Kidney epithelial cell (primary cell): ENCODE measurements at places on chromosomes 1 and 21.

- DNase-seq: peak; percentile 97
Measured at GRCh38 chr1:96362623-96363022, 359.0 kb upstream of the PTBP2 start.

DNA sequence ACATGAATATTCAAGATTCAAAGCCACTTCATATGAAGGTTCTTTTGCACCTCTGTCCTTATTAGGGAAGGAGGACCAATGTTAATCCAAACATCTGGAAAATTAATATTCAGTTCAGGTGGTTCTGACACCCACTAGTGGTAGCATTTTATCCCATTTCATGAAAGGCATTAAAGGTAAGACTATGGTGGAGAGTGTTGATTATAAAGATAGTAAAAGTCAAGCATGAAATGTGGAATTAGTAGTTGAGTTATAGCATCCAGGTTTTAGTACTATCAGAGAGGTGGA lies 17.5 kb upstream of the YTHDF2 start:
- DNase-seq: no peak

DNA sequence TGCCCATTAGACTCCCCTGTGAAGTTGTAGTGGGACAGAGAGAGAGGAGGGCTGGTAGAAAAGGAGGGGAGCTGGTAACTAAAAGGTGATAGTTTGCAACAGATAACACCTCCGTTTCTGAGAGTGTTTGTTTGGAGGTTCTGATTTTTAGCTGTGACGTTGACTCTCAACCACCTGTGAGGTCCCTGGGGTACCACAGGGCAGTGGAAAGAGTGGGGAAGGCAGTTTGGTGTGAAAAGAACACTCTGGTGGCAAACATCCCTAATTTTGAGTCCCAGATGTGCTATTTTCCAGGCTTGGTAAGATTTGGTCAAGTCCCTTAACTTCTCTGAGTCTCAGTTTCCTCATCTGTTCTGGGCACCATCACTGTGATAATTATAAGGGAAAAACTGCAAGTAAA lies 29.3 kb downstream of the RAB3B start:
- no peak for DNase-seq

DNA sequence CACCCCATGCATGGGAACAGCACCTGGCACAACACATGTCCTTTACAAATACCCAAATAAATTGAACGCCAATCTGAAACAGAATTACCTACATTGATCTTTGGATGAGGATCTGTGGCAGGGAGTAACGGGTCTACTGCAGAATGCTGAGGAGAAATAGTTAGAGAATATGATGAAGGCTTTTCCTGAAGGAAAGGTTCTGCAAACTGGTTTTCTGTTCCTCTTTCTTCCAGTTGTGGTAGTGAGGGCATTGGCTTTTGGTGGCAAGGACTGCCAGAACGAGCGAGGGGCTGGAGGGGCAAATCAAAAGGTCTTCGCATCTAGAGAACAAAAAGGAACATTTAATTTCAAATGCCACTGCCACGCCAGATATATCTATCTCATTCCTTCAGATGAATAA lies 19.8 kb downstream of the CEP104 start:
- DNase-seq: no peak

GRCh38 chr1:14511796-14512585 lies 86.5 kb upstream of the KAZN start:
- no peak for DNase-seq

DNA sequence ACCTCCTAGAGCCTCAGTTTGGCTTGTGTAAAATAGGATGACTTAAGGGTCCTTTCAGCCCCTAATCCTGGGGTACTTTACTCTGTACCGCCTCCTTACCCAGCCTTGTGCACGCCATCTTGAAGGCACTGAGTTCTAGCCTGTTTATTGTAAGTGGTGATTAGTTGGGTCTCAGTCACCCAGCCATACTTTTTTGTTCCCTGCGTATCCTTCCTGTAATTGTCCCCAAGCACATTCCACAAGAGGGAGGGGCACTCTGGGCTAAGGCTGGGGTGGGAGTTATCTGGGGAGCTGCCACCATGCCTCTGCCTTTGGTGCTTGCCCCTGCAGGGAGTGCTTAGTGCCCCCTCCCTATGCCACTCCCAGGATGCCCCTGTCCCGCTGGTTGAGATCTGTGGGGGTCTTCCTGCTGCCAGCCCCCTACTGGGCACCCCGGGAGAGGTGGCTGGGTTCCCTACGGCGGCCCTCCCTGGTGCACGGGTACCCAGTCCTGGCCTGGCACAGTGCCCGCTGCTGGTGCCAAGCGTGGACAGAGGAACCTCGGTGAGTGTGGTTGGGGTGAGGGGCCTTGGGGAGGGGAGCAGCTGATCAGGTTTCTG lies 856 bp downstream of the FDPS start:
- no peak for DNase-seq

DNA sequence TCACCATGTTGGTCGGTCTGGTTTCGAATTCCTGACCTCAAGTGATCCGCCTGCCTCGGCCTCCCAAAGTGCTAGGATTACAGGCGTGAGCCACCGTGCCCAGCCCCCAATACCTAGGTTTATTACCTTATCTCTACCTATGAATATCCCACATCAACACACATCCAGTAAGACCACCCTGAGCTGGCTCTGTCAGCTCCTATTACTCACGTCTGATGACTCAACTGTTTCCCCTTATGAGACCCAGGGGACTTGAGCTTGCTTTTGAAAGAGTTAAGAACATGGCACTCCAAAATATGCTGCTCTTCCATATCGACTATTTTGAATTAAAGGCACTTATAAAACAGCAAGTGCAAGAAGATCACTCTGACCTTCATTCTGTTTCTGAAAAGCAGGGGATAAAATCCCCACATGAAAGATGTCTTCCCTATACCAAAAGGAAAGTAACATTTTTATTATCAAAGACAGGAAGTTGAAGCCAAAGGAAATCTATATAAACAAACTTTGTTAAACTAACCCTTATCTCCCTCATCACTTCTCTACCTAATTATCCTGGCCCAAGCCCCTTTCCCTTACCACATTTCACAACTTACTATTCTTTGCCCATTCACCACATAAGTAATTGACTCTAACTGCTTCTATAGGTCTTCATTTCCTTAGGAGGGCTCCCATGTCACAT lies 41.3 kb upstream of the OSBPL9 start:
- no peak for DNase-seq

DNA sequence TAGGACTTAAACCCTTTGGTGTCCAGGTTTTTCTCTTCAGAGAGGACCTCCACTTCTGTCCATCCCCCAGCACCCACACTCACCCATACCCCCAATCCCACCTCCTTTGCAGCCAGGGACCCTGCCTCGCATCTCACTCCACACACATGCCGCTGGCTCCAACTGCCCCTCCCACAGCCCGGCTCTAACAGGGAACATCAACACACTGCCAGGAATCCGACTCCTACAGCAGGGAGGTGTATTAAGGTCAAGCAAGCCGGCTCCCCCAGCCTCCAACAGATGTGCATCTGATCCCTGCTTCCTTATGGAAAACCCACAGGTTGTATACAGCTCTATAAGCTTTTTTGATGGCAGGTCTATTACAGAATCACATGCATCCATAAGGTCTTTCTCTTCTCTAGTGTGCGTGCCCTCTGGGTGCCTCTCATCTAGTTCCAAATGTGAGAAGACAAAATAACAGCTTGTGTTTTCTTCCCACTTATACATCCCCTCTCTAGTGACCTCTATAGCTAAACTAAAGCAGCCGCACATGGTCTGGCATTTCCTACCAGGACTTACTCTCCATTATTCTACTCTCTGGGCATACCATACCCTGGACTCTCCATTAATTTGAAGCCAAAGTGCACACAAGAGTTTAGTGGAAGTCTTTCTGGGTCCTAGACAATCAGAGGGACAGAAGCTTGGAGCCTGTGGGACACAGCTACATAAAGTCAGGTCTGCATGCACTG lies 16.3 kb downstream of the PIK3C2B start:
- DNase-seq: no peak

- DNase-seq: no peak
Measured at GRCh38 chr1:229624521-229625070, 1.3 kb downstream of the TAF5L start.

- DNase-seq: no peak
Measured at GRCh38 chr1:99176753-99177152, 87.5 kb upstream of the PLPPR4 start.

DNA sequence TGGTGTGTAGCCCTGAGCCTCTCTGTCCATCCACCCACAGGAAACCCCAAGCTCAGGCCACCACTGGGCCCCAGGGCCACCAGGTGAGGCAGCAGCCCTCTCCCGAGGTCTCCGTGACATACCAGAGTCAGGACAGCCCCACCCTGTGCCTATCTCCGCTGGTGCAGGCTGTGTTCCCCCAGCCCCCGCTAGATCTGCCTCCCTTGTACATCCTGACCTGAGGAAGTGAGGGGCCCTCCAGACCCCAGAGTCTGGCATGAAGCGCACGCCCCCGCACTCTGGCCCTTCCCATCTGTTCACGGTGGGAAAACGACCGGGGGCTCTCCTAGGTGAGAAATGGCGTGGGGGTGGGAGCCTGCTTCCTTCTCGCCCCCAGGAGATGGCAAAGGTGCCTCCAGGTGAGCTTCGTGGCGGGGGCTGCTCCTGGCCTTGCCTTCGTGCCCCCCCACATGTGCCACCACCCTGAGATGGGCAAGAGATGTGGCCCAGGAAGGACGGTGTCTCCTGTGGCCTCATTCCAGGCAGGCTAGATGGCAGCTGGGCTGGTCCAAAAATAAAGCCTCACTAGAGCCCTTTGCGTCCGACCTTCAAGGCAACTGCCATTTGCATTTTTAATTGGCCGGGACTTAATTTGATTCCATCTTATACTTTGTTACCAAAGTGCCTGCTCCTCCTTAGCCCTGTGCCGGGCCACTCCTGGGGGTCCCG lies 3.1 kb downstream of the GABRD start:
- no peak for DNase-seq

- no peak for DNase-seq
Measured at GRCh38 chr1:45945426-45945825, 142.0 kb downstream of the MAST2 start.

- no peak for DNase-seq
Measured at GRCh38 chr1:28246427-28246832, 10.5 kb downstream of the ATP5IF1 start.

DNA sequence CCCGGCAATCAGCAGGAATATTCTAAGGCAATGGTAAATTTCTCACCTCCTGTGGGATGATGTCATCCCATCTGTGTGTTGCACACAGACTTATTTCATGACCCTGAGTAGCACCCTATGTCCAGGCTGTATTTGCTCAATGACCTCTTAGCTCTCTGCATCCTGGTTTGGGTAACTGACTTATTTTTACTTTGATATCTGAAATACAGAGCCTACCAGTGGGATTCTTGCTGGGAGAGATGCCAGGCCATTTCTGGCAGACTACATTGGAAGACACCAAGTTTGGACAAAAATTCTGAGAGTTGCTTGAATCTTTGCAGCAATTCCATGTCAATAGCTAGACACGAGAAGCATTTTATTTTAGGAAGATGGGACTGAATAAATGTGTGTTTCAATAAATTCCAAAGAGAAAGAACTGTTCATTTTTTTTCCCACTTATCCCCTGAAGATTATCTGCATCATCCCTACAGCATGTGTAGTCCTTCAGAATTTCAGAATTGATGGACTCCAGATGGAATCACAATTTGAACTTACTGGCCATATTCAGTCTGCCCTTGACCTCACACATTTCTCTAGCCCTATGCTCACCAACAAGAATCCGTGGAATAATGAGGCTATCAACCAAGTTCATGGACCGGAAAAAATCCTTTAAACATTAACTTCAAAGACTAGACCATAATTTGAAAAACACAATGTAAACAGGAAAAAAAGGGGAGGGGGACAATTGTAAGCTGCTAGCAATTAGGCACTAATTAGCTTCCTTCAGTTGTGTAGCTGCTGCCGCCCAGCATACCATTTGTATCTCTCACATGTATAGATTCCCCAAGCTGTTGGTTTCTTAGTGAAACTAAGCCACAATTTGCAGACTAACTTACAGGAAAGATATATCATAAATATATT lies 226.5 kb downstream of the HMCN1 start:
- no peak for DNase-seq

DNA sequence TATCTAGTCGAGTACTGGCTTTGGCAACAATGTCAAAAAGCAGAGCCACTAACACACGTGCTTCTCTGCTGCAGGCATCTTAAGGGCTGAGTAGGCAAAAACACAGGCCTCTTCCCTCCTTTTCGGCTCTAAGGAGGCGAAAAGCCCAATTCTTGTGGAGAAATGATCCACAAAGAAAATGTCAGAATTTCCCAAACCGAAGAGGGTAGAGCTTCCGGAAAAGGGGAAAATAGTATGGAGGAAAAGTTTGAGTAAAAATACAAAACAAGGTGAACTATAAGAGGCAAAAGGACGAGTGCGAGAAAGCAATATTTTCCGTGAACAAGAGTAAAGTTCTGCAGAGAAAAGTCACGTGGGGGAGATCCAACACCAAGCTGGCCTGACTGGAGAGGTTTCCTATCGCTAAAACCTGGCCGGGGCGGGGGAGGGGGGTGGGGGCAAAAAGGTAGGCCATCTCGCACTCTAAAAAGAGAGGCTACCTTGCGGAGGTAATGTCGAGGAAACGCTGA lies 551 bp downstream of the ZRANB2 start:
- no peak for DNase-seq

DNA sequence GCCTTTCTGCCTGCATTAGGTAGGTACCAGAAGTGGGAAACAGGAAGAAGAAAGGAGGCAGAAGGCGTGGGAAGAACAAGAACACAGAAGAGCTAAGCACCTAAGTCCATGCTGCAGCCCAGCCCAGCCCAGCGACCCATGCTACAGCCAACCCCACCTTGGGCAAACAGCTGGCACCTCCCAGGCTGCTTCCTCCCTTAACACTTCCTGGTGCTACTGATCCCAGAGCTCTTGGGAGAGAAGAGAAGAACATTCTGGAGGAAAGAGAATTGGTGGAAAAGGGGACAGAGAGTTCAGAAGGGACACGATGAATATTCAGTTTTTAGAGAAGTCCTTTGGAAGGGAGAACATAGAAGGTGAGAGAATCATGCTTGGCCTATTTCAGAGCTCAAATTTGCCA lies 28.5 kb downstream of the PLEKHA6 start:
- no peak for DNase-seq

GRCh38 chr1:55049914-55050278 lies 10.5 kb downstream of the PCSK9 start:
- DNase-seq: no peak

GRCh38 chr1:21317035-21317689 lies 26.9 kb upstream of the ECE1 start:
- no peak for DNase-seq

DNA sequence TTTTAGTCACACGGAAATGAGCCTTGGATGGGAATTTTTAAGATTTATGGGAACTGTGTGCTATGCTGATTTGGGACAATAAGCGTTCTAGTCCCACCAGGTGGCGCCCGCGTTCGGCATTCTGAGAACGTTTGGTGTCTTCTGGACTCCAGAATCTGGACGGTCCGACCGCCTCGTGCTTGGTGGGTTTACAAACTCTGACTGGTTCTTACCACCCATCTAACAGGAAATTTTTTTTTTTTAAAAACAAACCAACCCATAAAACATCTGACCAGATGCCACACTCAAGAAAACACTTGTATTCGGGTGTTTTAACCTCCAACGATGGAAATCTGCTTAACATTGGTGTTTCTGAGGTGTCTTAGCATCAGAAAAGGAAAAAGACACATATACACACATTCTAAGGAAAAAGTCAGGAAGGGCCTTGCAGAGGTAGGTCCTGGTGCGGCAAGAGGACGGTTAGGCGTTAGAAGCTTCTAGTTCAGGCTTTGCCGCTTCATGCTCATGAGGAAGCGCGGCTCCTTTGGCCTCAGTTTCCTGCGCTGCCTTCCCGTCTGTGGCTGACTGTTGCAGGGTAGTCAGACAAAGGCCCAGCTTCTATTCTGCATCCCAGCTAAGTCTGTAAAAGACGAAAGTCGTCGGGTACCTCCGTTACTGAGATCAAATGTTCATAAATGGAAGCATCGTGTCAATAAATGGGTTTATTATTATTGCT lies 814 bp upstream of the DYRK3 start:
- peak; percentile 56 for DNase-seq

GRCh38 chr1:14919289-14919688 lies 234.3 kb upstream of the TMEM51 start:
- no peak for DNase-seq
